ENCODE measurements at places on chromosomes 6 and 20. TPM values are rescaled to one million over a fixed set of nuclear protein-coding genes. Genes with fewer than 3 reads are reported as not detected.

GRCh38 chr20:31707994-31708735 is 14.5 kb downstream of the BCL2L1 start:
- no peak for DNase-seq

Gene RNF217
- polyA plus RNA-seq, result 19.8 TPM

GRCh38 chr6:133551436-133551835 is 310.3 kb downstream of the EYA4 start:
- DNase-seq, result no peak

GRCh38 chr6:30555816-30556065 is 548 bp downstream of the GNL1 start:
- no peak for DNase-seq

Gene ARHGAP40
- polyA plus RNA-seq, result 0.46 TPM
